ENCODE measurements at places on chromosomes 2 and 18. TPM values are rescaled to one million over a fixed set of nuclear protein-coding genes. Genes with fewer than 3 reads are reported as not detected.
A peak's percentile ranks its signal among the peaks of the same experiment; 100 is the strongest.

The POTEC gene
- not detected for total RNA-seq

The EPB41L3 gene
- total RNA-seq = 25.0 TPM

The SLC35F6 gene
- total RNA-seq = 58.6 TPM

The GPR35 gene
- total RNA-seq = 4.6 TPM

The CCT7 gene
- total RNA-seq = 206 TPM

The ALMS1 gene
- total RNA-seq = 18.5 TPM

The RAX gene
- total RNA-seq = 0.23 TPM

GRCh38 chr2:107263628-107264027 is 377.7 kb upstream of the ST6GAL2 start:
- DNase-seq = no peak
- no peaks in the 10 kb centered on the region for H3K4me1 ChIP-seq
- no peak overlapping the region for H3K27ac ChIP-seq
- H3K36me3 ChIP-seq = no peaks in the 10 kb centered on the region

DNA sequence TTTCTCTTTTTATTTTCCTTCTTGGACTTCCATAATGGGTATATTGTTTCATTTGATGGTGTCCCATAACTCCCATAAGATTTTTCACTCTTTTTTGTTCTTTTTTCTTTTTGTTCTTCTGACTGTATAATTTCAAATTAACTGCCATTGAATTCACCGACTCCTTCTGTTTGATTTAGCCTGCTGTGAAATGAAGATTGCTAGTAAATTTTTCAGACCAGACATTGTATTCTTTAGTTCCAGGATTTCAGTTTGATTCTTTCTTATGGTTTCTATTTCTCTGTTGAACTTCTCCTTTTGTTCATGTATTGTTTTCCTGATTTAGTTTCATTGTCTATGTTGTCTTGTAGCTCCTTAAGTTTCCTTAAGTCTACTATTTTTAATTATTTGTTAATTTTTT is 87.6 kb upstream of the SPOPL start:
- no peak overlapping the region for H3K4me3 ChIP-seq
- H3K36me3 ChIP-seq = no peaks in the 10 kb centered on the region
- no peaks in the 10 kb centered on the region for H3K27me3 ChIP-seq

DNA sequence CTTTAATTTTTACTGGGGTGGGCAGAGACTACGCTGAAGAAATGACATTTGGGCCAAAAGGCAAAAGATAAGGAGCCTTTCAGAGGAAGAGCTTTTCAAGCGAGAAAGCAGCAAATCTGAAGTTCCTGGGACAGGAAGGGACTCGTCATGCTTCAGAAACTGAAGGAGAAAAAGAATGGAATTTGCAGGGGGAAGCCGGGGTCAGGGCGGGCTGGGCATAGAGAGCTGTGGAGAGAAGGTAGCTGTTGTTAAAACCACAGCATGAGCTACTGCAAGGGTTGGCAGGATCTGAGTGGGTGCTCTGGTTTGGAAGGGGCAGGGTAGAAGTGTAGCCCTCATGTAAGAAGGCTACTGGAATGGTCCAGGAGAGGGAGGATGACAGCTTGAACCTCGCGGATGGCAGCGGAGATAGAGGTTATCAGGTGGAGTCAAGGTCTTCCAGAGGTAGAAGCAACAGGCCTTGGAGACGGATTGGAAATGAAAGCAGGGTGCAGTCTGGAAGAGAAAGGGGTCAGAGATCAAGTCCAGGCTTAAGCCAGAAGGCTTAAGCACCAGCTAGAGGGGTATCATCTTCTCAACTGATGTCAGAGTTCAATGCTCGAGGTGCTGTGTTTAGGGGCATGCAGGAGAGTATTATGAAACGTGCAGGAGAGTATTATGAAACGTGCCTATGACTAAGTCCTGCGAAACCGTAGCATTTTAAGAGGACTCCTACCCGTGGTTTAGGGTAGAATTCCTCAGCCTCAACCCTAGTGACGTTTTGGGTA is 18.9 kb downstream of the ATP8B1 start:
- H3K4me1 ChIP-seq = peaks cover under 1% of the 10 kb centered on the region
- H3K27ac ChIP-seq = no peak overlapping the region
- H3K27me3 ChIP-seq = no peaks in the 10 kb centered on the region

DNA sequence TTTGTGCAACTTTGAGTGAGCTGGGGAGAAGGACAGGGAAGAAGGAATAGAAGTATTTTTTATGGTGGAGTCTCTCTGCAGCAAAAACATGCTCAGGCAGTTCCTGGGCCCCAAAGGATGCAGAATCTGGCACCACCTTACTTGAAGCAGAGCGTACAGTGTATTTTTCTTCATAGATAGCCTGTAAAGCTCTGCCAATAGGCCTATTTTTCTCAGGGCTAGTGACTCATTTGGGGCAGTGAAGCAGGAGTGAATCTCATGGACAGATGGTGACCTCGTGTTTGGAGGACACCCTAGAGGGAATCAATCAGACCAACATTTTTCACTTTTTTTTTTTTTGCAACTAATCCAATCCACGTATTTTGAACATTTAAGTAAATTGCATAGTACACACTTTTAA is 268.1 kb upstream of the CXCR4 start:
- H3K27ac ChIP-seq = no peak overlapping the region
- no peaks in the 10 kb centered on the region for H3K27me3 ChIP-seq
- DNase-seq = no peak

DNA sequence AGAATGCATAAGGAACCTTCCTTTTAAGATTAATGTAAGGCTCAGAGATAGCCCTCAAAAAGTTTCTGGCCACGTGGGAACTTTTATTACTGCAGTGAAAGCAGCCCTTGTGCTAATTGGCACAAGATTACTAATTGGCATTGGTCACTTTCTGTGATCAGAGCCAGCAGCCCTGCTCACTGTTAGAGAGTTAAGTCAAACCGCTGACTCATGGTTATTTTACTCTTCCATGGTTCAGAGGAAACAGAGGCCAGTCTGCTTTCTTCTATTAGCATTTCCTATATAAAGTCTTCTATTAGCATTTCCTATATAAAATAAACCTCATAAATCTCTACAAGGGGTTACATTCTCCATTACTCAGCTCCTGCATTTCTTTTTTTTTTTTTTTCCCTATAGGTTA is 1.5 kb upstream of the SLC35G4 start:
- no peaks in the 10 kb centered on the region for H3K27me3 ChIP-seq
- H3K27ac ChIP-seq = no peak overlapping the region
- no peak overlapping the region for H3K4me3 ChIP-seq
- no peaks in the 10 kb centered on the region for H3K4me1 ChIP-seq

GRCh38 chr18:34977838-34978532 is 63.2 kb upstream of the MAPRE2 start:
- no peaks in the 10 kb centered on the region for H3K36me3 ChIP-seq
- DNase-seq = no peak
- no peaks in the 10 kb centered on the region for H3K27me3 ChIP-seq
- peak overlapping the region; percentile 64 for H3K4me3 ChIP-seq
- no peaks in the 10 kb centered on the region for H3K4me1 ChIP-seq
- no peak overlapping the region for H3K27ac ChIP-seq

- H3K27me3 ChIP-seq = peaks cover 38% of the 10 kb centered on the region
- DNase-seq = no peak
- no peaks in the 10 kb centered on the region for H3K36me3 ChIP-seq
- peaks cover 3% of the 10 kb centered on the region for H3K4me1 ChIP-seq
- no peak overlapping the region for H3K27ac ChIP-seq
These were observed 9.2 kb upstream of the SP9 start for GRCh38 chr2:174325373-174326160.

GRCh38 chr2:37364351-37364750 is 19.9 kb downstream of the QPCT start:
- H3K27ac ChIP-seq = no peak overlapping the region
- DNase-seq = no peak
- no peaks in the 10 kb centered on the region for H3K27me3 ChIP-seq
- no peaks in the 10 kb centered on the region for H3K4me1 ChIP-seq
- H3K4me3 ChIP-seq = no peak overlapping the region

GRCh38 chr2:232875256-232876121 is 5.4 kb downstream of the SNORC start:
- no peaks in the 10 kb centered on the region for H3K4me1 ChIP-seq
- H3K27me3 ChIP-seq = no peaks in the 10 kb centered on the region
- DNase-seq = no peak
- H3K4me3 ChIP-seq = peak overlapping the region; percentile 45
- H3K27ac ChIP-seq = no peak overlapping the region

DNA sequence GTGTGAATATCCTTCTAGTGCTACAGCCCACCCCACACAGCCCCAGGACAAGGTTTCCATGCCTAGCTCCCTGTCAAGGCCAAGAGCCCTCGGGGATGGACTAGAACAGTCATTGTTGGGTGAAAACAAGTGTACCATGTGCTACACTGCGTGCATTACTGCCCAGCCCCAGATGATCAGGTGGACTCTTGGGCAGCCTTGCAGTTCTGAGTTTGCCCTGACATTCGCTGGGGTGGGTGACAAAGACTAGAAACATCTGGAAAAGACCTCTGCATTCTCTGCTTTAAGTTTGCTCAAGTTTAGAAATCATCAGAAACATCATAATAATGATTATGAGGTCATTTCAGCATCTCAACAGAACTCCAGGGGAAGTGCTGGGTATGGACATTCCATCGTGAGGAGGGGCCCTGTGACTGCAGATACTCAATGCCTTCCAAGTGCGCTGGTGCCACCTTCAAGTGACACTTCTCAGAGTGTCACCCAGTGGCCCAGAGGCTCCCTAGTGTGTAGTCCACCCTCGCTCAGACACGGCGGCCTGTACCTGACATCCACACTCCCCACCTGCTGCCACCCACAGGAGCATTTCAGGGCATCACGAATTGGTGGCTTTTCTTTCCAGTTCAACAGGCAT is 5.3 kb upstream of the PXDN start:
- no peaks in the 10 kb centered on the region for H3K27me3 ChIP-seq
- H3K4me1 ChIP-seq = no peaks in the 10 kb centered on the region
- no peak overlapping the region for H3K4me3 ChIP-seq
- no peak overlapping the region for H3K27ac ChIP-seq
- no peaks in the 10 kb centered on the region for H3K36me3 ChIP-seq

DNA sequence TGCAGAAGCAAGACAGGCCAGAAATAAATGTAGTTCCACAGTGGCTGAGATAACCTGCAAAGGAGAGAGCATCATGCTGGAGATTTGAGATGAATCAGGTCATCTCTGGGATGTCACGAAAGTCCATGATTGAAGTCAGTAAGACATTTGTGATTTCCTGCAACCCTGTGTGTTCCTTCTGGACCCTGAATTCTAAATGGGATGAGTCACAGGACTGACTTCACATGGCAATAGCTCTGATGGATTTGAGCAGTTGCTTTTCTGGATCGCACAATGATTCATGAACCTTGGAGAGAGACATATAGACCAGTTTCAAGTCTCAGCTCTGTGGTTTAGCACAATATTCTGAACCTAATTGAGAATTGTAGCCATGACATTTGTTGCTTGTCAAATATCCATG is 102.9 kb downstream of the TSN start:
- no peak overlapping the region for H3K4me3 ChIP-seq
- H3K27ac ChIP-seq = no peak overlapping the region
- DNase-seq = no peak
- H3K27me3 ChIP-seq = no peaks in the 10 kb centered on the region
- no peaks in the 10 kb centered on the region for H3K4me1 ChIP-seq

DNA sequence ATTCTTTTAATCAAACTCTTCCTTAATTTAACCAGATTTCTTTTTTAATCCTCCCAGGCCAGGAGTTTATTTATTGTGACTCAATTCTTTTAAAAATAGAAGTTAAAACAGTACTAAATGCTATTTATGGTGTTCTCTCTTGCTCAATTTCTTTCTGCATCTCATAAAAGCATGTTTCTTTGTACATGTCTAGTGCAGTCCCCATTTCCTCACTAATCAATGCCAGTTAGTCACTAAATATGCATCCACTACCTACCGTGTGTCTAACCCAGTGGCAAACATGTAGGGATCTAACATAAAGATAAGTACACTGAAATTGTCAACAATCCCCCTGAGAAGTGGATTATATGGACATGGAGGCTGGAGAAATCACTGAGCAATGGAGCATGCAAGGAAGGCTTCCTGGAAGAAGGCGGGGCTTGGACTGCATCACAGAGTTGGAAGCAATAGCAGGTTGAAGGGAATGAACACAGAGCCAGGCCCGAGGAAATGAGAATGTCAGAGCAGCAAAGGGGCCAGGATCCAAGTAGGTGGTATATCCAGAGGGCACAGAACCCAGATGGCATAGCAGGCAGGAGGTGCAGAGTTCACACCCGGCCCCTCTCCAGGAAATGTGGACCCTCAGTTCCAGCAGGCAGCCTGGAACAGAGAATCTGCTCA is 105.3 kb upstream of the FOSL2 start:
- no peak overlapping the region for H3K27ac ChIP-seq
- H3K4me1 ChIP-seq = no peaks in the 10 kb centered on the region
- no peaks in the 10 kb centered on the region for H3K36me3 ChIP-seq
- H3K4me3 ChIP-seq = no peak overlapping the region
- no peaks in the 10 kb centered on the region for H3K27me3 ChIP-seq

DNA sequence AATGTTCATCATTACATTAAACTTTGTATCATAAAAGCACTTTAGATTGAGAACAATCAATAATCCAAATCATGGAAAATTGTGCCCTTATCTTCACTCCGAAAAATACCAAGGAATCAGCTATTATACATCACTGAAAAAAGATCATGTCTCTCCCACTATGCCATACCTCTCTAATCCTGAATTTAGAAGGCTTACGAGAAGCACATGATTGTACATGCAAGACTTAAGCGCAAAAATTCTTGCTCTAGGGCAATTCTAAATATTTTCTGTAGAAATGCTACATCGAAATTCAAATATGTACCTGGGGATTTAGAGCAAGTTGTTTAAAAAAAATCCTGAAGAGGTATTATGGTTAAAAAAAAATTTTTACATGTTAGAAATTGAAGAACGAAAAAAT is 1.3 kb downstream of the CYTIP start:
- H3K4me1 ChIP-seq = no peaks in the 10 kb centered on the region
- H3K4me3 ChIP-seq = no peak overlapping the region
- H3K27ac ChIP-seq = no peak overlapping the region

GRCh38 chr18:57547260-57547659 is 39.2 kb downstream of the FECH start:
- no peak for DNase-seq
- H3K4me1 ChIP-seq = no peaks in the 10 kb centered on the region
- H3K4me3 ChIP-seq = no peak overlapping the region
- H3K27me3 ChIP-seq = no peaks in the 10 kb centered on the region

- no peak for DNase-seq
- no peak overlapping the region for H3K4me3 ChIP-seq
- no peaks in the 10 kb centered on the region for H3K4me1 ChIP-seq
- no peaks in the 10 kb centered on the region for H3K27me3 ChIP-seq
- no peak overlapping the region for H3K27ac ChIP-seq
These were observed 2.8 kb downstream of the NYAP2 start for GRCh38 chr2:225402210-225402776.

- DNase-seq = no peak
- H3K4me1 ChIP-seq = peaks cover 6% of the 10 kb centered on the region
- no peaks in the 10 kb centered on the region for H3K27me3 ChIP-seq
- no peaks in the 10 kb centered on the region for H3K36me3 ChIP-seq
- H3K27ac ChIP-seq = peak overlapping the region; percentile 99
These were observed 2.8 kb downstream of the GULP1 start for GRCh38 chr2:188294352-188294926.
